ENCODE measurements at places on chromosomes 11 and 22. TPM values are rescaled to one million over a fixed set of nuclear protein-coding genes. Genes with fewer than 3 reads are reported as not detected.
A peak's percentile ranks its signal among the peaks of the same experiment; 100 is the strongest.

The ADAMTS8 gene
- total RNA-seq, result 3.5 TPM

The SMC1B gene
- not detected for total RNA-seq

The OR2AG1 gene
- total RNA-seq, result not detected

The CDC45 gene
- total RNA-seq, result not detected

DNA sequence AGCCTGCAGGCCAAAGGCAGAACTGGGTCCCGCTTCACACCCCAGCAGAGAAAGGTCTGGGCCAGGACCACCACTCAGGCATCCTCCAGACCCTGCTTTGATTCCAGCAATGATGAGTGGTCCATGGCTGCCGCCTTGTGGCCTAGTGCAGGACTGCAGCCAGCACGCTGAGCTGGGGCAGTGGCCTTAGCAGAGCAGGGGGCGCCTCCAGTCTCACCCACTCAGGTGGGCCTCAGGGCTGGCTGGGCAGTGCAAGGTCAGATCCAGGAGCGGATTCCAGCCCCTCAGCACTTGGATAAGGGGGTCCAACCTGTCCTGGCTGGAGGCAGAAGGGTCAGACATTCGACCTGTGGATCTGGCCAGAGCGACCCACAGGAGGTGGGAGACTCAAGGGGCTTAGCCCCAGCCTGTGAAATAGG, 9.6 kb upstream of the PDE2A start:
- peaks cover 18% of the 10 kb centered on the region for H3K36me3 ChIP-seq
- no peak overlapping the region for H3K4me3 ChIP-seq
- DNase-seq, result no peak
- H3K27ac ChIP-seq, result peak overlapping the region; percentile 68

DNA sequence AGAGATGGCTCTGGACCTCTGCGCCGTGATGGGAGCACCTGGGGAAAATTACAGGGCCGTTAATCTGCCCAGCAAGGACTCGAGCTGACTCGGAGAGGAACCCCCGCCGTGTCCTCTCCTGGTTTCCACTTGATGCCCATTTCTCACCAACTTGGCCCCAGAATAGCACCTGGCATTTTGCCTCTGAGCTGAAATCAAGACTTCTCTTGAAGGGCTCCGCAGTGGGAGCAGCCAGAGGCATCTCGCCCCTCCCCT, 19.0 kb upstream of the CABP7 start:
- H3K36me3 ChIP-seq, result no peaks in the 10 kb centered on the region
- no peak overlapping the region for H3K27ac ChIP-seq
- no peak overlapping the region for H3K4me3 ChIP-seq
- DNase-seq, result no peak
- H3K27me3 ChIP-seq, result no peaks in the 10 kb centered on the region

- H3K4me1 ChIP-seq, result peaks cover 47% of the 10 kb centered on the region
- no peaks in the 10 kb centered on the region for H3K36me3 ChIP-seq
- H3K27me3 ChIP-seq, result no peaks in the 10 kb centered on the region
- peak overlapping the region; percentile 91 for H3K4me3 ChIP-seq
- H3K27ac ChIP-seq, result peak overlapping the region; percentile 99
Observed at GRCh38 chr11:120336641-120337354, 585 bp downstream of the ARHGEF12 start.

- no peak for DNase-seq
- no peaks in the 10 kb centered on the region for H3K4me1 ChIP-seq
- H3K27me3 ChIP-seq, result no peaks in the 10 kb centered on the region
- H3K36me3 ChIP-seq, result no peaks in the 10 kb centered on the region
Observed at GRCh38 chr11:2434008-2434407, 10.3 kb downstream of the TRPM5 start.

DNA sequence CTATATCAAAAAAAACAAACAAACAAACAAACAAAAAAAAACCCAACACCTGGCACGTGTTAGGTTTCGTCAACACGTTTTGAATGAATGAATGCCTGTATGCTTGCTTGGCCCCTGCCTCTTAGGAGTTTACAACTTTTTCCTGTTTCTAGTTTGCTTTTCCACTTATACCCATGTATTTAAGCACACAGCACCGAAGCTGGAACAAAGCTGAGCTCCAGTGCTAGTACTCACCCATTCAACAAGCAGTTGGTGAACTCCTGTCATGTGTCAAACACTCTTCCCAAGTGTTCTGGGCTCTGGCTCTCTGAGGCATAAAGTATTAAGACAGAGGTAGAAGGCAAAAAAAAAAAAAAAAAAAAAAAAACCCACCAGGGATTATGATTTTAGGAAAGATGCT, 599.3 kb downstream of the BUD13 start:
- no peak for DNase-seq
- H3K27me3 ChIP-seq, result no peaks in the 10 kb centered on the region
- no peak overlapping the region for H3K4me3 ChIP-seq
- H3K36me3 ChIP-seq, result no peaks in the 10 kb centered on the region
- H3K27ac ChIP-seq, result no peak overlapping the region
- H3K4me1 ChIP-seq, result no peaks in the 10 kb centered on the region

DNA sequence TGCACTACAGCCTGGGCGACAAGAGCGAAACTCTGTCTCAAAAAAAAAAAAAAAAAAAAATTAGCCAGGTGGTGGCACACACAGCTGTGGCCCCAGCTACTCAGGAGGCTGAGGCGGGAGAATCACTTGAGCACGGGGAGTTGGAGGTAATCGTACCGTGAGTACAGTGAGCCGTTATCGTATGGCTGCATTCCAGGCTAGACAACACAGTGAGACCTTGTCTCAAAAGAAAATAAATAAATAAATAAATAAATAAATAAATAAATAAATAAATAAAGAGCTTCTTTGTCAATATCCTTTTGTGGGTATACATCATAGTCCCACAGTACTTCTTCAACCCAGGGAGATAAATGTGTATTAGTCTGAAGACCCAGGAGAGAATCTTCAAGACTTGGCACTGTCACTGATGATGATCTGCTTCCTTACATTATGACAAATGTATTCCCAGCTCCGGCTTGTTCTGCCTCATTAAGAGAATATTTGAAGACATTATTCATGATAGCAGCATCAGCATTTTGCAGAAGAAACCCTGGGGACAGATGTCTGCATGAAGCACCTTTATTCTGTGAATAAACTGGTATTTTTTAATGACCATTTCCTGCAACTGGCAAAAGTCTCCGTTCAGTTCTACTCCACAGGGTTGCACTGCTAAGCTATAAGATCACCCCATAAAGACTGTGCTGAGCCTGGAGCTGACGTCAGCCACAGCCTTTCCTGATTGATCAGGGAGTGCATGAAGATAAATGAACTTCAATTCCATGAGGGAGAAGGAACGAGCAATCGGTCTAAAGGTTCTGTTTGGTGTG, 1.6 kb upstream of the ACY3 start:
- no peak overlapping the region for H3K4me3 ChIP-seq
- H3K36me3 ChIP-seq, result no peaks in the 10 kb centered on the region
- no peaks in the 10 kb centered on the region for H3K27me3 ChIP-seq
- no peaks in the 10 kb centered on the region for H3K4me1 ChIP-seq

GRCh38 chr11:69472541-69473275, 8.8 kb upstream of the LINC01488 start:
- no peak overlapping the region for H3K4me3 ChIP-seq
- H3K36me3 ChIP-seq, result no peaks in the 10 kb centered on the region
- H3K27me3 ChIP-seq, result peaks cover 4% of the 10 kb centered on the region
- H3K27ac ChIP-seq, result no peak overlapping the region
- H3K4me1 ChIP-seq, result no peaks in the 10 kb centered on the region
- DNase-seq, result no peak

DNA sequence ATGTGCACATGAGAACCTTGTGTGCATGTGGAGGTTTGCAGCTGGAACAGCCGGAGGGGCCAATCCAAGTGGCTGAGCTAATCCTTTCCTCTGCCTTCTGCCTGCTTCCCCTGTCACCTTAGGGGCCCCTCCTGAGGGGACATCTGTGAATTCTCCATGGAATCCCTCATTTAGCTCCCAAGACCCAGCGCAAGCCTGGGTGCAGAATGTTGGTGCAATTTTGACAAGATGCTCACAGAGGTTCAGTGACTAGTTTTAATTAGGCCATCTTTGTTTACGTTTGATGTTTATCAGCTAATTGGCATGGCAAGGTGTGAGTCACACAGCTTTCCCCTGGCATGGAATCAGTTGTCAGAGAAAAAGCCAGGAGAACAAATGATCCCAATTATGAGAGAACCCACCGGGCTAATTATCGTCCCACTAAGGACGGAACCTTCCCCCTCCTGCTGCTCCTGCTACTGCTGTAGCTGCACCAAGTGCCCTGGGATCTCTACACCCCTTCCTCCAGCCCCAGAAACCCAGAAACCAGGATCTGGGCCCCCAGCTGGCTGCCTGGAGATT, 63.6 kb upstream of the PAX6 start:
- DNase-seq, result no peak
- no peaks in the 10 kb centered on the region for H3K4me1 ChIP-seq
- H3K27me3 ChIP-seq, result no peaks in the 10 kb centered on the region
- H3K36me3 ChIP-seq, result no peaks in the 10 kb centered on the region
- no peak overlapping the region for H3K4me3 ChIP-seq

GRCh38 chr22:37529652-37530345, 10.6 kb upstream of the CARD10 start:
- H3K4me1 ChIP-seq, result no peaks in the 10 kb centered on the region
- no peak overlapping the region for H3K27ac ChIP-seq
- H3K4me3 ChIP-seq, result no peak overlapping the region
- no peaks in the 10 kb centered on the region for H3K27me3 ChIP-seq
- no peaks in the 10 kb centered on the region for H3K36me3 ChIP-seq

DNA sequence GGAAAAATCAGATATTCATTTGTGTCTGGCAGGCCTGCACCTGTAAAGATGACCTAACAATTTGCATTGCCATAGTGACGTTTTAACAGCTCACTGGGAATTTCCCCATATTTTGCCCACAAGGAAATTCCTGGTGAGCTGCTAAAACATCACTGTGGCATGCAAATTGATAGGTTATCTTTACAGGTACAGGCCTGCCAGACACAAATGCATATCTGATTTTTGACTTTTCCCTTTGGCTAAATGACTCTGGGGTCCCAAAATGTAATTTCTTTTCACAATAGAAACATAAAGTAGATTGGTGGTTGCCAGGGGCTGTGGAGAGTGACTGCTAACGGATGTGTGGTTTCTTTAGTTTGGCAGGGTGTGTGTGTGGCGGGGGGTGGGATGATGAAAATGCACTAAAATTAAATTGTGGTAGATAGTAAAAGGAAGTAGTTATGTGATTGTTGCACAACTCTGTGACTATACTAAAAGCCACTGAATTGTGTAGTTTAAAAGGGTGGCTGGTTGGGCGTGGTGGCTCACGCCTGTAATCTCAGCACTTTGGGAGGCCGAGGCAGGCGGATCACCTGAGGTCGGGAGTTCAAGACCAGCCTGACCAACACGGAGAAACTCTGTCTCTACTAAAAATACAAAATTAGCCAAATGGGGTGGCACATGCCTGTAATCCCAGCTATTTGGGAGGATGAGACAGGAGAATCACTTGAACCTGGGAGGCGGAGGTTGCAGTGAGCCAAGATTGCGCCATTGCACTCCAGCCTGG, 18.5 kb upstream of the FEZ1 start:
- H3K4me3 ChIP-seq, result no peak overlapping the region
- DNase-seq, result no peak
- H3K4me1 ChIP-seq, result no peaks in the 10 kb centered on the region
- H3K27ac ChIP-seq, result no peak overlapping the region
- H3K27me3 ChIP-seq, result no peaks in the 10 kb centered on the region
- H3K36me3 ChIP-seq, result no peaks in the 10 kb centered on the region

DNA sequence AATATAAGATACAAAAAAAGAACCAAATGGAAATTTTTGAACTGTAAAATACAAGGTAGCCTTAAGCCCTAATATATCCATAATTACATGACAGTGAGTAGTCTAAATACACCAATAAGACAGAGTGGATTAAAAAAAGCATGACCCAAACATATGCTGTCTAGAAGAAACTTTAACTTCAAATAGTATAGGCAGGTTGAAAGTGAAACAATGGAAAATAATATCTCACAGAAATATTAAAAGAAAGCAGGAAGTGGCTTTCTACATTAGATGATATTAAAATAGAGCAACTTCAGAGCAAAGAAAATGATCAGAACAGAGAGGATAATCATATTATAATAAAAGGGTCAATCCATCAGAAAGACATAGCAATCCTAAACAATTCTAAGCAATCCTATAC, 21.8 kb downstream of the DCUN1D5 start:
- H3K4me3 ChIP-seq, result no peak overlapping the region
- no peaks in the 10 kb centered on the region for H3K27me3 ChIP-seq
- no peaks in the 10 kb centered on the region for H3K36me3 ChIP-seq

DNA sequence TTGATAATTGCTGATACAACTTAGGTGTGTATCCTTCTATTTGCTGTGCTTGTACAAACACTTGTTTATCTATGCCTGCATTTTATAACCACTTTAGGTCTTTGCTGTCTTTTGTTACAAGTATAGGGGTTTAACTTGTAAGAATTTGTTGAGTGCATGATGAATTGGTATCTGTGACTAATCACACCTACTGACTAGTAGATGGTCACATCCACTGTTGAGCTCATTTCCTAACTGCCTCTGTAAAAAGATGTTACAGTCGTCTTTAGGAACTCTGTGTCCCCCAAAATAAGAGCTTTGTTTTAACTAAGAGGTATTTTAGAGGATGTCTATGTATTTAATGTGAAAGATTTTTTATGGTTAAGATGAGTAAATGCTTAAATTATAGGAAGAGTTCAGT, 60.5 kb downstream of the HIPK3 start:
- no peaks in the 10 kb centered on the region for H3K36me3 ChIP-seq
- no peak overlapping the region for H3K27ac ChIP-seq
- H3K4me1 ChIP-seq, result peaks cover 64% of the 10 kb centered on the region
- no peak overlapping the region for H3K4me3 ChIP-seq
- H3K27me3 ChIP-seq, result no peaks in the 10 kb centered on the region

- H3K4me3 ChIP-seq, result no peak overlapping the region
- H3K27ac ChIP-seq, result no peak overlapping the region
- no peaks in the 10 kb centered on the region for H3K36me3 ChIP-seq
Observed at GRCh38 chr22:23550049-23550650, 29.9 kb downstream of the IGLL1 start.

- no peak overlapping the region for H3K4me3 ChIP-seq
- peaks cover 10% of the 10 kb centered on the region for H3K4me1 ChIP-seq
- H3K27ac ChIP-seq, result no peak overlapping the region
- no peak for DNase-seq
- H3K36me3 ChIP-seq, result no peaks in the 10 kb centered on the region
Observed at GRCh38 chr22:19285831-19286230, 5.7 kb downstream of the CLTCL1 start.

DNA sequence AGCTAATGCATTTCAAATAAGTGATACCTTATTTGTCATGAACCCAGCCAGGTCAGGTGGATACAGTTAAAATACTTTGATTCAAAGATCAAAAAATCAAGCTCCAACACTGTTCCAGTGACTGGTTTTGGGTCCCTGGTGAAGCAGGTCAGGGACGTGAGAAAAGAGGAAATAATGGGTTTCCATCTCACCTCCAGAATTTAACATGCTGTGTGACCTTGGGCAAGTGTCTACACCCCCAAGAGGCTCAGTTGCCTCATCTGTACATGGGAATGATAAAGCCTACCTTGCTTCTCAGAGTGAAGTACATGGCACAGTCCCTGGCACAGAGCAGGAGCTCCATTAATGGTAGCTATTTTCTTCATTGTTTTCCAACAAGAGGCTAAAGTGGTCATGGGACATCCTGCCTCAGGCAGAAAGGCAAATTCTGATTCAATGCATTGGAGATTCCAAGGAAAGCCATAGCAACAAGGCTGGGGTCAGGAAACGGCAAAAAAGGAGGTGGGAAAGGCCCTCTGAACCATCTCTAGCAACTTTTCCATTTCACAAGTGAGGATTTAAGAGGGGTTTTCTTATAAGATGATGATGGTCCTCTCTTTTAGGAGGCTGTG, 108.5 kb downstream of the CSNK2A3 start:
- no peaks in the 10 kb centered on the region for H3K36me3 ChIP-seq
- no peaks in the 10 kb centered on the region for H3K4me1 ChIP-seq
- no peak overlapping the region for H3K4me3 ChIP-seq
- no peak for DNase-seq
- no peaks in the 10 kb centered on the region for H3K27me3 ChIP-seq

All from sigmoid colon (tissue), 7 donors.